Cortex of kidney (tissue), 1 donor: ENCODE measurements at places on chromosomes 5 and 9.

GRCh38 chr5:36657563-36657995 is 51.2 kb downstream of the SLC1A3 start:
- DNase-seq, result no peak

DNA sequence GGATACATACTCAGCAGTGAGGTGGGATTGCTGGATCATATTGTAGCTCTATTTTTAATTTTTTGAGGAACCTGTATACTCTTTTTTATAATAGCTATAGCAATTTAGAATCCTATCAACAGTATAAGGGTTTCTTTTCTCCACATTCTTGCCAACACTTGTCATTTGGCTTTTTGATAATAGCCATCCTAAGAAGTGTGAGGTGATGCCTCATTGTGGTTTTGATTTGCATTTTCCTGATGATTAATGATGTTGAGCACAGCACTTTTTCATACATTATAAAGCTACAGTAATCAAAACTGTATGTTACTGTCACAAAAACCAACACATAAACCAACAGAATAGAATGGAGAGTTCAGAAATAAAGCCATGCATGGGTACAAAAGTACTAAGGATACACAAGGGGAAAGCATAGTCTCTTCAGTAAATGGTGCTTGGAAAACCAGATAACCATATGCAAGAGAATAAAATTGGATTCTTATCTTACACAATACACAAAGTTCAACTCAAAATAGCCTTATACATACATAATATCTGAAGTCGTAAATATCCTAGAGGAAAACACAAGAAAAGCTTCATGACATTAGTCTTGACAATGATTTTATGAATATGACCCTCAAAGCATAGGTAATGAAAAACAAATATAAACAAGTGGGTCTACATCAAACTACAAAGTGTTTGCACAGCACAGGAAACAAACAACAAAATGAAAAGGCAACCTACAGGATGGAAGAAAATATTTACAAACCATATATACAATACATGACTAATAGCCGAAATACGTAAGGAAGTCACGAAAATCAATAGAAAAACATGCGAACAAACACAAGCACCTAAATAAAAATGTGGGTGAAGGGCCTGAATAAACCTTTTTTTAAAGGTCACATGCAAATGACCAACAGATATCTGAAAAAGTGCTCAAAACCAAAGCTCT is 287.8 kb upstream of the DAB2 start:
- DNase-seq, result no peak

- DNase-seq, result no peak
Observed at GRCh38 chr5:30341466-30341865, 852.0 kb upstream of the CDH6 start.

GRCh38 chr9:114016629-114017423 is 61.3 kb downstream of the AMBP start:
- DNase-seq, result no peak

DNA sequence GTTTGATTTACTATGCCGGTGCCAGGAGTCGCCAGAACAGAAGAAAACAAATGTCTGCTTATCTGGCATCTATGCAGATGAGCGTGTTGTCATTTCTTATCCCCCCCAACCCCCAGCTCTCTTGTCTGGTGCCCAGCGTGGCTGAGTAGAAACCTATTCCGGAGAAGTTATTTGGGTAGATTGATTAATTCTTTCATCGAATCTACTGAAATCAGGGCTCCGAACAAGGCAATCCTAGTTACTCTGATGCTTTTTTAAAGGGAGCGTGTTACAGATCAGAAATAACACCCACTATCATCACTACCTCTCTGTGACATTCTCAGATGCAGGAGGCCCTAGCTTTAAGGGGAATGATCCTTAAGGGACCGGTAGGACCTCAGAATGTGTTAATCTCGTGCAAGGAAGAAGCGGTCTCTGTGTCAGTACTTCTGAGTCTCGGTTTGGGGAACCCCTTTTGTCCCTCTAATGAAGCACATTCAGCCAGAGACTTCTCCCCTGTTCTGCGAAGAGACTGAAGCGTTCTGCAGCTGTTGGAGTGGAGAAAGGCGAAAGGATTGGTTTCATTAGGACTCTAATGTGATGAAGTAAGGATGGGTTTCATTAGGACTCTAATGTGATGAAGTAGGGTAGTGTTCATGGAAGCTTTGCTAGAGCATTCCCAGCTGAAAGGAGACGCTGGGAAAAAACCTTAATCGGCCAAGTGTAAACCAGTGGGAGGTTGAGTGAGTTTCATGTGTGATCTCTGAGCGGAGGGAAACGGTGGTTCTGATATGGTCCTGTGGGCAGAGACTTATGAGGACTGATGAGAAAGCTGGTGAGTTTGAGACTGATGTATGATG is 1.5 kb downstream of the PIP5K1B start:
- no peak for DNase-seq

- no peak for DNase-seq
Observed at GRCh38 chr5:132055441-132055807, 5.0 kb upstream of the IL3 start.

DNA sequence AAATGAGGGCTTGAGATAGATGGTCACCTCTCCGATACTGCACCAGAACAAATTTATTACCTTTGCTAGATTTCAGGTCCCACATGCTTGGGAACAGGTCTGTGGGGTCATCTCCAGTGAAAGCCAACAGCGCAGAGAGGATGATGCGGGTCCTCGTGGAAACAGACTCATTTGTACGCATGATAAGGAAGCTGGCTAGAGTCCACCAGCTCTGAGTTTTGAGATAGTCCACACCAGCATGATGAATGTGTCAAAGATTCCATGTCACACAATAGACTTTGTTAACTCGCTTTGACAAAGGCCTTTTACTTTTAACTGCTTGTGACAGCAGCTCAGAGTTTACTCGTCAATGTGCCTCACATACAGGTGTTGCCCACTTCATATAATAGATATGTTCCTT is 105.4 kb upstream of the TBCA start:
- DNase-seq, result no peak

DNA sequence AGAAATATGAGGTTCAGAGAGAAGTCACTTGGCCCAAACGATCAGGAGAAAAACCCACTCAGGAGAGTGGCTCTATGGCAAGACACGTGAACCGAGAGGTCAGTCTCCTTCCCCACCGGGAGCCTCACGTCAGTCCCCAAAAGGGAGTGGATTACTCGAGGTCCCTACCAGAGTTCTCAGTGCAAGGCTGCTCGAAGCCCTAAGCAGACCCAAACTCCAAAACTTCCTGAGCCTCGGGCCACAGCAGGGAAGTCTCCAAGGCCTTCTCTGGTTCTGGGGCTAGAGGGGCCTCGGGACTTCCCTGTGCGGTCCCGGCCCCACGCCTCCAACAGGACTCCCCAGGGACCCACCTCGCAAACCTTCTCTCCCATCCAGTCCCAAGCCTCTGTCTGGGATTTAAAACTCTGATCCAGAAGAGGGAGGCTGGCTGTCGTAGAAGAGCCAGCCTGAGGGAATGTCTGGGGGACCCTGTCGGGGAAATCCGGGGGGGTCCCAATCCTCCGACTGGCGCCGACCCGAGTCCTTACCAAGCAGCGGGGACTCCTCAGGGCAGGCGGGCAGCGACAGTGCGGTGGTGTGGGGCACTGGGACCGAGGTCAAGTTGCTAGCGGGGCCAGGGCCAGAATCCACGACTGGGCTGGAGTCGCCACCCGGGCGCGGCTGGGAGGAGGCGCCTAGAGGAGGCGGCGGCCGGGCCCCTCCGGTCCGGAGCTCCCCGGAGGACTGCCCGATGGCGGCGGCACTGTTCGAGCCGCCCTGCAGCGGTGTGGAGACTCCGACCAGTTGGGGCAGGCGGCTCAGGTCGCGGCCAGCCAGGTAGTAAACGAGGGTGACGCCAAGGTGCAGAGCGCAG is 679 bp downstream of the B4GALT1 start:
- no peak for DNase-seq

DNA sequence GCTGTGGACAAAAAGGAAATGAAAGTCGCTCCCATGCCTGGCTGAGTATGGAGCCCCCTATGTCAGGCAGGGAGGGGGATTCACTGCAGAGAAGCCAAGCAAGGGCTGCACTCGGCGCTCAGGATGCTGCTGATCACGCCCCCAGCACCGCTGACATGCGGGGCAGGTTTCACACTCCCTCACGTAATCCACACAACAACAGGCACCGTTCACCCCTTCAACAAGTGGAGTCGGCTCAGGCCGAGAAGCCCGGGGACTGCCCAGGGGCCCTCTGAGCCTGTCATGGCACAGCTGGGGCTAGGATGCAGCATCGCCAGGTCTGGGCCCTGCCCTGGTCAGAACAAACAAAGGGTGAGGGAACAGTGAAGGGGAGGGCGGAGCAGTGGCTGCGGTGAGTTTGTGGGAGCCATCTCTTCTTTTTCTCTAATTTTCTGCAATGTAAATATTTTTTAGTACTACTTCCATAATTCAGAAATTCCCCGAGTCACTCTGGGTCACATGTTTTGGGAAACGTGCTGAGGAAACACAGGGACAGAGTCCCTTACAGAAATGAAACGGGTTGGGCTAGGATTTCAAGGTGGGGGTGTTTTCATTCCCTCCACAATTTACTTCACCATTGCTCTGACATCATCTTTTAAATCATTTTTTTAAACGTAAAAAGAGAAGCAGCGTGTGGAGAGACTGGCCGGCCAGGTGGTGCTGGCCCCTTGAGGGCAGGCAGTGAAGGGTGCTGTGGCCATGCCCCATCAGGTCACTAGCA is 49.8 kb downstream of the PRRT1B start:
- no peak for DNase-seq

DNA sequence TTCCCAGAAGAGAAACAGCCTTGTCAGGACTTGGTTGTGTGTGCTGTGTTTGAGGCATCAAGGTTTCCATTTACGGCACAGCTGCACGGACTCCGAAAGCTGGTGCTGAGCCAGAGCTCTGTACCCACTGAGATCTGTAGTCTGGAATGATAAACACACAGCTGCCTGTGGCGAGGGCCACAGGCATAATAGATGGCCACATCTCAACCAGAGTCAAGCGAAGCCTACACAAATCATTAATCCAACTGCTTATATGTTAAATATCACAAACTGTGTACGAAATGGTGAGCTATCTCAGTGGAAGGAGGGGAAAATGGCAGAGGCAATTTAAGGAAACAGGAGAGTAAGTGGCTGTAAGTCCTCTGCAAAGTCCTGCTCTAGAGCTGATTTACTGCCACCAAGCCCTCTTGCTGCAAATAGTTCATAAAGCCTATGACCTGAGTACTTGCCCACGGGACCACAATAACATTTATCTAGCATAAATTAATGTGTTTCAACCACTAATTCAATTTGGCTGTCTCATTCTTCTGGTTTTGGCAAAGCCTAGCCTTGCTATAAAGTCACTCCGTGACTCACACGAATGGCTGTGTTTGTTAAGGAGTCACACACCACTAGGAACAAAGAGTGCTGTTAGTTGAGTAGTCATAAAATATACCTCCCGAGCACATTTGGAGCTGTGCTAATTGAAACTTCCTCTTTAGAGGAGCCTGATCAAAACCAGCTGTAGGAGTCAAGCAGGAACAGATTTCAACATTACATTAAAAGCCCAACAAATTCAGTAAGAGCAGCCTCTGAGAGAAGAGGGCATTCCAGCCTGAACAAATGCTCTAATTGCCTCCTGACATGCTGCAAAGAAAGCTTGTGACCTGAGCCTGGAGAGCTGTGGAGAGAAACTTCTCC is 738.6 kb upstream of the ZNF608 start:
- no peak for DNase-seq

DNA sequence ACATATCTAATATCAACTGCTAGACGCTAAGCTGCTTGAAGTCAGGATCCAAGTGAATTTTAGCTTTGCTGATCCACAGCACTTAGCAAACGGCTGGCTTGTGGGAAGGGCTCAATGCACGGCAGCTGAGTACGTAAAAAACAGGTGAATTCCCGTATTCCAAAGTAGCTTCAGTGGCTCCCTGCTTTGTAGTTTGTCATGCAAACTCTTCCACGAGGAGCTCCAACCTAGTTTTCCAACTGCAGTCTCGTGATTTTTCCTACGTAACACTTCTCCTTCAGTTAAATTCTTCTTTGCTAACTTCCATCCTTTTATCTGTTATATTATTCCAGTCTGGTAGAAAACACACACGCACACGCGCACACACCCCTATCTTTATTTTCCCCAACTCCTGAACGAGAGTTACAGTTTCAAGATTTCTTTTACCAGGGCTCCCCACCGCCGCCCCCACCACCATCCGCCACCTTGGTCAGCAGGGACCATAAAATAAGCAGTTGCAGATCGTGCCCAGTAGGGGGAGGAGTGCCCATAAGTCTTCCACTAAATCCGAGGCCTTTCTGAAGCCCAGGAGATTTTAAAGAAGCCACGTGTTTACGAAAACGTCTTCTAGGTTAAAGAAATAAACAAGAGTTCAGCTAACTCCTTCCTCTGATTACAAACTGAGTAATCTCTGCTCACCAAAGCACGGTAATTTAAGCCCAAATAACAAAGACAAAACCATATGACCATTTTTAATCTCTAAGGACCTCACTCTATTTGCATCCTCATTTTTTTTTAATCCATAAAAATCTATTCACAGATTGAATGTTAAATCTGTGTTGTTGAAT is 34.8 kb upstream of the TRIO start:
- no peak for DNase-seq

DNA sequence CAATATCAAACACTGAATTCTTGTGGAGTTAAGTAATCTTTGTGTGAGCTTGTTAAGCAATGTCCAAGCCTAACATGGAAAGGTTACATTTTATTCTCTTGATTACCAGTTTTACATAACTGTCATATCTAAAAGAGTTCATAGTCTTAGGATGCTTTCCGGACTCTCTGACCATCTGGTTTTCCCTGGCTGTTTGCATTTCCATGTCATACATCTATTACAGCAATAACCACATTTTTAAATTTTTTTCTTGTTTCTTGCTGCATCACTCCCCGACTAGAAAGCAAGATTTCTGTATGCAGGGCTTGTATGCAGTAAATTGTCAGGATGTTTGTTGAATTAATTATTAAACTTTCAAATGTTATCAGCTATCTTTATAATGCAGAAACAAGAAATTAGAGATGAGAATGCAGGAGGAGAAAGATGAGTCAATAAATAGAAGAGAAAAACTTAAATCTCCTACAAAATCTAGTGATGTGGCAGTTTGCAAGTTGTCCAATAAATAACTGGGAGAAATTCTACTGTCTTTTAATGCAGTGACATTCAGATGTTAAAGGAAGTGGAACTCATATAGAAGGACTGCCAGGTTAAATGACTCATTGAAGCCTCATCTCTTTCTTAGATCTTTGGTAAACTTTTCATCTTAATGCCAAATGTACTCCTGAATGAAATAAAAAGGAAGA is 179.6 kb upstream of the SGCD start:
- no peak for DNase-seq
